ENCODE measurements at places on chromosomes 6 and 20.

- DNase-seq: no peak
Observed at GRCh38 chr20:25547063-25547462, 38.3 kb downstream of the NINL start.

DNA sequence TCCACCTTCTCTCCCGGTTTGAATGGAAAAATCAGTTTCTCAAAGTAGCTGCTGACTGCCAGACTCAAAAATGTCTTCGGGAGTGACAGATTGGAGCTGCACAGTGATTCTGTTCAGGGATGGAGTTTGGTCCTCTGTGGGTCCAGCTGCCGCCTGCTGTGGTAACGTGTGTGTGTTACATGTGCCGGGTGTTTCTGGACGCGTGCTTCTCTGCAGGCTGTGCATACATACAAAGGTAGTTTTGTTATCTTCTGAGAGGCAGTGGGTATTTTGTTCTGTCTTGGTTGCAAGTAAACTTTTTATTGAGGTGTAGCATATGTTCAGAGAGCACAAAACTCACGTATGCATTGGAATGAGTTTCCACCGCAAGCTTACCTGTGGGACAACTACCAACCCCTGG is 41.3 kb upstream of the NAA20 start:
- DNase-seq: no peak

DNA sequence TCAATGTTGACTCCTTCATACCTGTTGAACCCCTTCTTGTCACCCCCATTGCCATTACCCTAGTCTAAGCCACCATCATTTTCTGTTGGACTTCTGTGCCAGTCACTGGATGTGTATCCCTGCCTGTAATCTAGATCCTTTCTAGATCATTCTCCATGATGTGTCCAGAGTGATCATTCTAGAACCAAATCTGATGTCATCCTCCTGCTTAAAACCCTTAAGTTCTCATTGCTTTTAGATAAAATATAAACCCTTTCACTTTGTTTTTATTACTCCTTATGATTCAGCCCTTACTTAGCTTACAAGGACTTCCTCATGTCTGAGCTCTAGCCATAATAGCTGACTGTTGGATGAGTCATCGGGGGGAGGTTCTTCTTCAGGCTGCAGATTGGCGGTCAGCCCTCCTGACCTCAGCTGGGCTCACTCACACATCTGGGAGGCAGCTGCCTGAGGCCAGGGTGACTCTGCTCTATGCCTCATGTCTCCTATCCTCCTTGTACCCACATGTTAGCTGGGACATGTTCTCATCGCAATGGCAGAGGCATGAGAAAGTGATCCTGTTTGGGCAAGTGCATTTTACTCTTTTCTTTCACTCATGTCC is 287.6 kb downstream of the ESR1 start:
- DNase-seq: no peak

DNA sequence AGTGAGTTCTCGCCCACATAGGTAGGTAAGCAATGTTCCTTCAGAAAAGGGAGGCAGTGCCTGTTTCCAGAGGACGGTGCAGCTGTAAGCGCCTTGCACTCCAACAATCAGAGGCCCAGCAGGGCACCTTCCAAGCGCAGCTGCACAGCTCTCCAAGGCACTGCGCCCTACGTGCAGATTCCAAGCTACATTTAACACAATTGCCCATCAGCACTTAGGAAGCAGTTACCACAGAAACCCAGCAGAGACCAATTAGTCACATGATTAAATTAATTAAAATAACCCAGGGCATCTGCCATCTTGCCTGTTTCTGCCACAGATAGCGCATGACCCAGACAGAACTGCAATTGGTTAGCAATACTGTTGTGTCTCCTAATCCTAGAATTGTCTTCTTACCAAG is 65.5 kb downstream of the SOBP start:
- no peak for DNase-seq

- DNase-seq: no peak
Observed at GRCh38 chr6:146931214-146931613, 273.0 kb upstream of the STXBP5 start.

DNA sequence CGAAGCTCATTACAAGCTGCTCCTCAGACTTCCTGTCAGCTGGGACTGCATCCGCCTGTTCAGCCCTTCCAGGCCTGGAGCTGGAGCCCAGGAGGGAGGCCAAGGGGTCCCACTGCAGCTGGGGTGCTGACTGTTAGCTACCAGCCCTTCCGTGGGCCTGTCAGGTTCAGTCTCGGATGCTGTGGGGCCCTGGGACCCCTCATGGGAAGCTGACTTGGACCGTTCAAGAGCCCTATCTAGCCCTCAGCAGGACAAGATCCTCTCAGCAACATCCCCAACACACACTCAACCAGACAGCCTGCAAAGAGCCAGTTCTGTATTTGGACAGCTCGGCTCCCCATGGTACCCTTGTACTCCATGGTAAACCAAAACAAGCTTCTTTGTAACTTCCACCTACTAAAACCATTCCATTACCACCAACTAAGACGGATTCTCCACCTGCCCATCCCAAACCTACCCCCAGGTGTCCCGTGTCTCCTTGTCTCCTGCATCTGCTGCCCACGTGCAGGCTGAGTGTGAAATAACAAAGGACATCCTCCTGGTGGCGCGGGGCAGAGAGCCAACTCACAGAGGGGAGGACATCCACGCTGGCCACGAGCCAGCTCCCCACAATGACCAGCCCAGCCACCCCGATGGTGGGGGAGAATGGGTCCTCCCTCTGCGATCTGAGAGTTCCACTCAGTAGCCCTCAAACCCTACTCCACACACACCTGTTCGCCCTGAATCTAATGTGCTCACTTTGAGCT is 111.2 kb downstream of the TAF4 start:
- DNase-seq: peak; percentile 62

DNA sequence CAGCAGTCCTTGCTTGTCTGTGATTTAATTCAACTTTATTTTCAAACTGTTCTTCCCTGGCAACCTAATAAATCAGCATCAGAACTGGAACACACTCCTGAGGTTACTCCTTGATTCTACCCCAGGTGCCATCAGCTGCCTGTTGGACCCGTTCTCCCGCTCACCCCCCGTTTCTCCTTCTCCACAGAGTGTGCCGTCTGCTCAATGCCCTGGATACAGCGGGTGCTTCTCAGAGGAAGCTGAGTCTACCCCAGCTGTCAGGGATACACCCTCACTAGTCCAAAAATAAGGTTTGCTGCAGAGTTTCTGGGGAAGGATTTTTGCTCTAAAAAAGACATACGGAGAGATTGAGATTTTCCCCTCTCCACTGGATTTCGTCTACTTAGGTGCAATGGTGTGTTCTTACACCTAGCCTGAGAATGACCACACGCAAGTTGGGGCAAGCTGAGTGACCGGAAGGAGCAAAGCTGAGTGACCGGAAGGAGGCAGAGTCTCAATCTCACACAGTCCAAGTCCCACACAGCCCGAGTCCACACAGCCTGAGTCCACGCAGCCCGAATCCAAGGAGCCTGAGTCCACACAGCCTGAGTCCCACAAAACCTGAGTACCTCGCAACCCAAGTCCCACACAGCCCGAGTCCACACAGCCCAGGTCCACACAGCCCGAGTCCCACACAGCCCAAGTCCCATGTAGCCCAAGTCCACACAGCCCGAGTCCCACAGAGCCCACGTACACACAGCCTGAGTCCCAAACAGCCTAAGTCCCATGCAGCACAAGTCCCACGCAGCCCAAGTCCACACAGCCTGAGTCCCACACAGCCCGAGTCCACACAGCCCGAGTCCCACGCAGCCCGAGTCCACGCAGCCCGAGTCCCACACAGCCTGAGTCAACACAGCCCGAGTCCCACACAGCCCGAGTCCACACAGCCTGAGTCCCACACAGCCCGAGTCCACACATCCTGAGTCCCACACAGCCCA is 58.6 kb upstream of the DACT2 start:
- DNase-seq: no peak

- no peak for DNase-seq
Observed at GRCh38 chr6:164882236-164882635, 427.2 kb downstream of the C6orf118 start.

DNA sequence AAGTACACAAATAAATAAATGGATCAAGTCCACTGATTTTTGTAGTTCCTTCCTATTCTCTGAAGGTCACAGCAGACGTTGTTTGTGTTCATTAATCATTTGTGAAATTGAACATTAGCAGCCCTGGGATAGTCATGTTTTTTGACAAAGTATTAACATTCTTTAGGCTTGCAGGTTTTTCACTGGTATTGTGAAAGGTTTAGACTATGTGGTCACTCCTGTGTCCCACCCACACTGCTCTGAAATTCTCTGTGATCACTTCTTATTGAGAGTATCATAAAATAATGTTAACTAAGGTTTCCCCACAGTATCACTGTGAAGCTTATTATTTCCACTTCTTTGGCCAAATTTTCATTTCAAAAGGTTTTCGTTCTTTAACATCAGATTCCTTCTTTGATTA is 3.5 kb downstream of the FAM83B start:
- no peak for DNase-seq

- no peak for DNase-seq
Observed at GRCh38 chr6:13417431-13417830, 70.0 kb downstream of the GFOD1 start.

DNA sequence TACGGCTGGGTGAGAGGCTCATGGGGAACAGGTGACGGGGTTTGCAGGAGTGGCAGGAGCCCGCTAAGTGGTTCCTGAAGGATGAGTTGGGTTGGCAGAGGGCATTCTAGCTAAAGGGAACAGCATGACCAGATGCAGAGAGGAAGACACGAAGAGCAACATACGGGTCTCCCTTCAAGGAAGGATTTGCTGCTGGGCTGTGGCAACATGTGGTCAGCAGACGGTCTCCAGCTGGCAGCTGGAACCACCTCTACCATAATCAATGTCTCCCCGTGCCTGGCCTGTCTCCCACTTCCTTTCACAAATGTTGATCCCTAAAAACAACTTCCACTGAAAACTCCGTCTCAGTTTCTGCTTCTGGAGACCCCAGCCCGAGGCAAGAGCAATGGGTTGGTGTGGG is 80.6 kb upstream of the SULF2 start:
- no peak for DNase-seq

- no peak for DNase-seq
Observed at GRCh38 chr6:37239526-37239925, 18.0 kb upstream of the TBC1D22B start.

DNA sequence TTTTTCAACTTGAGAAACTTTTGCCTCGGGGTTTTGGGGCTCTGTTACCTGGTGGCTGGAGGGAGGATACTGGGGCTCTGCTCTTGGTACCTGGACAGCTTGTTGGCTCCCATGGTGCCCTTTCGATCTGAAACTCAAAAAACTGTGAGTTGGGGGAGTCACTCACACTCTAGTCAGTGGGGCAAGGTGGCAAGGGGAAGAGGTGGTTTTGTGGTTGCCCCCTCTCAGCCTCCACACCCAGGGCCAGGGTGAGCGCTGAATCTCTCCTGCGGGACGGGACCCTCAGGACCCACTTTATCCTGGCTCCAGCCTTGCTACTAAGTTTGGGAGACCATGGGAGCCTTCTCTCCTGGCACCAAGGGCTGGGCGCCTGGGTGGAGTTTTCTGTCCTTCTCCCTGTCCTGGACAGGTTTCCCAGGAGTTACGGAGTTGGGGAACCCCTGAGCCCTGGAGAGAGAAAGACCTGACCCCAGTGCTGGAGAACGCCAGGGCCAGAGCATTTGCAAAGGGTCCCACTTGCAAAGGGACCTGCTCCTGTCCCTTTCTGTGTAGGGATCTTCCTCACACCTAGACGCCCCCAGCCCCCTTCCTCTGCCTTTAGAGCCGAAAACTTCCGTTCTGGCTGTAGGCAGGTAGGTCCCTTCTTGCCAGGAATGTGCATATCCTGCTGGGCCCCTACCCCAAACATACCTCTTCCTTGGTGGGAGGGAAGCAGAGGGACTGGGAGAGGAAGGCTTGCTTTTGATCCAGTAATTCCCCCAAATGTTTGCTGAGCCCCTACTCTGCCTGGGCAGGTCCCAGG is 2.9 kb downstream of the FOXP4 start:
- no peak for DNase-seq

GRCh38 chr6:86949771-86950170 is 12.4 kb downstream of the HTR1E start:
- no peak for DNase-seq

GRCh38 chr6:53335224-53335994 is 13.3 kb downstream of the ELOVL5 start:
- DNase-seq: no peak

- DNase-seq: no peak
Observed at GRCh38 chr6:15299430-15300131, 53.7 kb downstream of the JARID2 start.

DNA sequence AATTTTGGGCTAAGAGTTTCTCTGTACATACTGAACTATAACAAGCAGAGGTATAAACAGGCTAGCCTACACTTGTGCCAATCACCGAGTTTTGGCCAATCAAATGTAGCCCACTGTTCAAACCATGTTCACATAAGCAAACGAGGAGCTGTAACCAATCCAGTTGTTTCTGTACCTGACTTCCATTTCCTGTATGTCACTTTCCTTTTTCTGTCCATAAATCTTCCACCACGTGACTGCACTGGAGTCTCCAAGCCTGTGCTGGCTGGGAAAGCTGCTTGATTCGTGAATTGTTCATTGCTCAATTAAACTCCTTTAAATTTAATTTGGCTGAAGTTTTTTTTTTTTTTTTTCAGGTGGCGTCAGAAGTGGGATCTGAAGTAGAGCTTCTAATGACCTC is 332.9 kb downstream of the RNF144B start:
- DNase-seq: no peak

GRCh38 chr6:25641940-25642666 is 9.9 kb upstream of the SCGN start:
- no peak for DNase-seq

DNA sequence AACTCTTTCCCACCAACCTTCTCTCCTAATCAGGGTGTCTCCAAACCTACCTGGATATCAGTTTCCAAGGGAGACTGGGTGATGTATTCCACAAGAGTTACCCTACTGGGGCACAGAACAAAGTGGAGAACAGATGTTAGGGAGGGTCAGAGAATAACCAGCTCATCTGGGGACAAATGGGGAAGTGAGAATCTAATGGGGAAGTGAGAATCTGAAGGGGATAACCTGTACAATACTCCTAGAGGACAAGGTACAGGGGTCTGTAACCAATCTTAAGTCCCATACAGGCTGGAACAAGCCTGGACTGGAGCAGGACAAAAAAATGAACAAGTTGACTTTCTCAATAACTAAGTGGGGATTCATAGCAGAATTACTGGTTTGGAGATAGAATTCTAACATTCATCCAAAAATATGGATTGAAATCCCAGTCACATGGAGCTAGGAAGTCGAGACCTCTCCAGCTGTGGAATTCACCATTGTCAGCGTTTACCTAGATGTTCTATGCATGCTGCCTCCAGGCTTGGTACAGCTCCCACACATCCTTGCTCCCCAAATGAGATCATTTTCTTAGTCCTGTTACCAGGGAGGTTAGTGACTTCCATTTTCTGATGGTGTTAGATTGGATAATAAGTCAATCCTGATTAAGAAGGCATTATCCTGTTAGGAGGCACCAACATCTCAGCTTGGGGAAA is 214.8 kb upstream of the MOCS1 start:
- DNase-seq: no peak

GRCh38 chr6:143677891-143678791 is at the start of gene PHACTR2:
TSS of gene PHACTR2 (plus strand) at chr6:143677965. CDS start at chr6:143678164, 199 bp downstream.
- DNase-seq: peak; percentile 86

DNA sequence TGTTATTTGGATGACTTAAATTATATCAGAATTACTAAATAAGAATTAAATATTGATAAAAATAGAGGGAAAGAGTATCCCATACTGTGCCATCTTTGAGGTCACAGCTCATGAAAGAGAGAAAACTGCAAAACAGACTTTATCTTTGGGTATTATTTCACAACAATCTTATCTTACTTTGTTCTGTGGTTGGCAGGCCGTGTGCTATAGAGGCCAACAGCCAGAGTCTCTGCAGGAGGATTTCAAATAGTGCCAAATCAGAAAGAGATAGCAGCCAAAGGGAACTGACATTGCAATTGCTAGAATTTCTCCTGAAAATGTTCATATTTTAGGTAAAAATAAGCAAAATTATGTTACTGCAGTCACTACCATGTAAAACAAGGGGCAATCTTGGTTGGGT is 354.2 kb downstream of the GRIK2 start:
- DNase-seq: no peak

Data from kidney (tissue), 22 donors.